NCI-H1105 (cell line): ENCODE measurements at places on chromosomes 1 and 21.

DNA sequence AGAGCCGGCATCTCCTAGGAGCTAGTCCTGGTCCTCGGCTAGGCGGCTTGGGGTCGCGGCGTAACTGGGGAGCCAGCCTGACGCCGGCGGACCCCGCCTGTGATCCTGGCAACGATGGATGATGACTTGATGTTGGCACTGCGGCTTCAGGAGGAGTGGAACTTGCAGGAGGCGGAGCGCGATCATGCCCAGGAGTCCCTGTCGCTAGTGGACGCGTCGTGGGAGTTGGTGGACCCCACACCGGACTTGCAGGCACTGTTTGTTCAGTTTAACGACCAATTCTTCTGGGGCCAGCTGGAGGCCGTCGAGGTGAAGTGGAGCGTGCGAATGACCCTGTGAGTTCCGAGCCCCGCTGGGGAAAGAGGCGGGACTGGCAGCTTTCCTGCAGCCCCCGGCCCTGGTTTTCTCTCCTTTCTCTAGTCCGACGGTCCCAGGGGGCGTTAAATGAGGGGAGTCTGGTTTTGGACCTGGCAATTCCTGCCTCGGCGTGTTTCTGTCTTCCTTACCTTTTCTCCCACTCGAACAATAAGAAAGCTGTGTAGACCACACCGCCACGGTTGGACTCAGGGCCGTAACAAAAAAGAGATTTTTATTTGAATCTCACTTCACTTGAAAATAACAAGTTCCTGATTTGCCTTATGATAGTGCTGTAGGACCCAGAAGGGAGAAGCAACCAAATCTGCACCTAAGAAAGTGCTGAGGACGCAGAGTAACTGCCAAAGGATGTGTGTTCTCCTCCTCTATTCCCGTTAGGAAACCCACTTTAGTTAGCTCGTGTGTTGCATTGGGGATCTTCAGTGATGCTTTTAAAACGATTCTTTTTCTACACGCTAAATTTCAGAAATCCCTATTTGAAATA lies at the start of gene SPRTN:
Gene SPRTN, plus strand, starts transcription at position 24 of the 859 bp plus-strand sequence. Its CDS starts 91 bp downstream, at position 115.
- DNase-seq, result no peak

GRCh38 chr1:206826394-206826793 lies 39.0 kb upstream of the IL20 start:
- DNase-seq, result peak; percentile 65

DNA sequence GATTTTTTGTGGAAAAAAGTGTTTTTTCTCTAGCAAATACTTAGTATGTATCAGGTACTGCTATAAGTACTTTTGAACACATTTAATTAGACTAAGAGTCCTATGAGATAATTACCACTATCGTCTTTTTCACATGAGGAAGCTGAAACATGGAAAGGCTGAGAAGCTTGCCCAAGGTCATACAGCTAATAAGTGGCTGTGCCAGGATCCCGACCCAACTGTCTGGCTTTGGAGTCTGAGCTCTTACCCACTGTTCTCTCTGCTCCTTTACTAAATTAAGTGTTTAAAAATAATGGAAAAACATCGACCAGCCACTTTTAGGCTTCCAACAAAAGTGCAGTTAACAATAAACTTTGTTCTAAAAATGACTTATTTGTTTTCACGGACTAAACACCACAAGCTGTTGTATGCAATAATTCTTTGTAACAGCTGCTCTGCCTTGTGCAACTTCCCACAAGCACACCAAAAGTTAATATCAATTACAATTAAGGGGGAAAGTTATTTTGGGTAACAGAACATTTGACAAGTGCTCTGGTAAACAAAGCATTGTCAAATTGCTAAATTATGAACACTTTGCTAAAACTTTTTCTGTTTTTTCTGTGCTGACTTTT lies 75.7 kb downstream of the CRB1 start:
- no peak for DNase-seq

- DNase-seq, result no peak
Observed at GRCh38 chr1:224751624-224752311, 135.7 kb downstream of the CNIH3 start.

GRCh38 chr1:225999912-226000337 lies 782 bp upstream of the SDE2 start:
- no peak for DNase-seq

GRCh38 chr1:225990705-225991464 lies 8.3 kb downstream of the SDE2 start:
- no peak for DNase-seq

DNA sequence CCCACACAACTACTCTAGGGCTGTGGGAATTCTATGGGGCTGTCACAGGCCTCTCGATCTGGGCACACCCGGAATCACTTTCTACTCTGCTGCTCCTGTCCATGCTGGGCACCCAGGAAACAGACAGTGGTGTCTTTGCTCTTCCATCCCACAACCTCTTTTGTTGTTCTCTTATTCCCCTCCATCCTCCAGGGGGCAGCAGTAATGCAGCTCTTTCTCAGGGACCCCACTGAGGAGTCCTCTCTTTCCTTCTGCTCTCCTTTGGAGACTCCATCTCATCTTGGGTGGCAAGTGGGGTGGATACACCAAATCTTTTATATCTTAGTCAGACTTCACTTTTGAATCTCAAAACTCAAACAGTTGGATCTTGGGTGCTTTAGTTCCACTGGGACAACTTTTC lies 206.3 kb downstream of the HS2ST1 start:
- DNase-seq, result no peak

- DNase-seq, result no peak
Observed at GRCh38 chr1:110393286-110393685, 2.5 kb upstream of the SLC16A4 start.
